ENCODE measurements at places on chromosomes 11 and 22.

DNA sequence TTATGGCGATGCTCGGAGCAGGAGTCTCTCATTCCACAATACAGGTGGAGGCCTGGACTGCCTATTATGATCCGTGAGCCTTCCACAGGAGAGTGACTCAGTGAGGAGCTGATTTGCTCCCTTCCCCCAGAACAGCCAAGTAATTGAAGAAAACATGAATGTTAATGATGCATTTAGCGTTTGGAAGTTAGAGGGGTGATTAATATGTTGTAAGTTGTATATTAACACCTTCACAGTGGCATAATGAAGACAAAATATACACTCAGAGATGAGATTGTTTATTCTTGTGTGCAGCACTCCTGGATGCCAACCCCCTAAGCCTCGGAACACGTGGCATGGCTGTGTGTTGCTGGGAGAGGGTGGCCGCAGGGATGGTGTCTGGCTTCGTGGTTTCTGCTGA is 98.6 kb downstream of the GRIK4 start:
- DNase-seq: no peak

- DNase-seq: no peak
Measured at GRCh38 chr11:1392111-1392510, 2.4 kb downstream of the BRSK2 start.

DNA sequence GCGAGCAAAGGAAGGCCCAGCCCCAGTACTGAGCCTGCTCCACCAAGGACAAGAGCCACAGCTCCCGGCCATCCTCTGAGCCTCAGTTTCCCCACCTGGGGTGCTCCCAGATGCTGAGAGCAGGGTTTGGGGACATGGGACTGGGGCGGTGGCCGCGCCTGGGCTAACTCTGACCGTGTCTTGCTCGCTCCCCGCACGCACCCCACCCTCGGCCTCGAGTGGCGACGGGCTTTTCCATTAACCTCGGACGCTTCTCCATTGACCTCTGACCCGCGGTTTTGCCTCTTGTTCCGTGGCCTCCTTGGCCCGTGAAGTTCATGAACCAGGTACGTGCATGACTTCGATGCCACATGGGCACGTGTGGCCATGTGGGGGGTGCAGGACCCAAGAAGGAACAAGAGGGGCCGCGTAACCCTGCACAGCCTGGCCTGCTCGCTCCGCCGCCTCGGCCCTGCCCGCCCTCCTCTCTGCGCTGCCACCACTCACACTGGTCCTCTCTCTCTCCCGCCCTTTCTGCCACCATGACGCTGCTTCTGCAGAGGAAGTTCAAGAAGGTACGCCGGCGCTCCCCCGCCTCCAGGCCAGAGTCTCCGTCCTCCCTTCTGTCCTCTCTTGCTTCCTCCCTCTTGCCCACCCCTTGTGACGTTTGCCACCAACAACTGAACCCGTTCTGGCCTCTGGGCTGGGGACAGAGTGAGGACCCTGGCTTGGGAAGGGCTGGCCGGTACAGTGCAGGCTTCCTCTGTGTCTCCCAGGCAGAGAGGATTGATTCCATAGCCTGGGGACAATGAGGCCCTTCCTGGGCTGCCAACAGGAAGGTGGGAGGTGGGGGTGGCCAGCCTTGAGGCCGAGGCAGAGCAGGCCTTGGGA is 6.9 kb downstream of the TNNT3 start:
- DNase-seq: no peak

DNA sequence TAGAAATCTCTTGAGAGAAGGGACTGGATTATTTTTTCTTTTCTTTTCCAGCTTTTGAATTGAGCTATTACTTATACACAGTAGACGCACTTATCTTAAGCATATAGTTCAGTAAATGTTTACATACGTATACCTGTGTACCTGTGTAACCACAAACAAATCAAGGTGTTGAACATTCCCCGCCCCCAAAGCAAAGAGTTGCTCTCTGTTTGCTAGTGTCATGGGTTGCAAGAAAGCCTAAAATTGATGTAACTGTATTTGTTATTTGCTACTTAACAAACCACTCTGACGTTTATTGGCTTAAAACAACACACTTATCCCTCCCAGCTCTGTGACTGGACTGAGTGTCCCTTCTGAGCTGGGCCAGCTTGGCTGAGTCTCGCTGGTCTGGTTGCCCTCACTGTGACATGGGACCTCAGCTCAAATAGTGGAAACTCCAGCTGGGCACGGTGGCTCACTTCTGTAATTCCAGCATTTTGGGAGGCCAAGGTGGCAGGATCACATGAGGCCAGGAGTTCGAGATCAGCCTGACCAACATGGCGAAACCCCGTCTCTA is 25.4 kb upstream of the CABP2 start:
- no peak for DNase-seq

- no peak for DNase-seq
Measured at GRCh38 chr11:34105957-34106504, 602 bp downstream of the NAT10 start.

DNA sequence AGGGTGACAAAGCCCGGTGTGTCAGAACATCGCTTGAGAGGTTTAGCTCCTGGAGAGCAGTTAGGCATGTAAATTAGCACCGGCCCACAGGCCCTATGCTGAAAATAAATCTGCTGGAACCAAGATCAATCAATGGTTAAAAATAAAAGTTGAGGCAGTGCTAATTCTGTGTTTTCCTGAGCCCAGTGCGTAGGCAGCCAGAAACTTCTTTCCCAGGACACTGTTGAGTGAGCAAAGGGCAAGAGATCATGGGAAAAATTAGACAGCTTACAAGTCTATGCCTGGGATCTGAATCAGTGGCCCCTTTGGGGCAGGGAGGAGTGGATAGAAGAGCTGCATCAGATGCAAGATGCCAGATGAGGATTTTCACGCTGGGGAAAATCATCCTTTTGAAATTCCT is 539.2 kb downstream of the BUD13 start:
- no peak for DNase-seq

GRCh38 chr22:47552024-47552423 is 789.6 kb downstream of the TBC1D22A start:
- DNase-seq: no peak

- DNase-seq: no peak
Measured at GRCh38 chr11:16610738-16611388, 127.6 kb upstream of the C11orf58 start.

GRCh38 chr11:112864672-112865071 is 96.5 kb upstream of the NCAM1 start:
- no peak for DNase-seq

DNA sequence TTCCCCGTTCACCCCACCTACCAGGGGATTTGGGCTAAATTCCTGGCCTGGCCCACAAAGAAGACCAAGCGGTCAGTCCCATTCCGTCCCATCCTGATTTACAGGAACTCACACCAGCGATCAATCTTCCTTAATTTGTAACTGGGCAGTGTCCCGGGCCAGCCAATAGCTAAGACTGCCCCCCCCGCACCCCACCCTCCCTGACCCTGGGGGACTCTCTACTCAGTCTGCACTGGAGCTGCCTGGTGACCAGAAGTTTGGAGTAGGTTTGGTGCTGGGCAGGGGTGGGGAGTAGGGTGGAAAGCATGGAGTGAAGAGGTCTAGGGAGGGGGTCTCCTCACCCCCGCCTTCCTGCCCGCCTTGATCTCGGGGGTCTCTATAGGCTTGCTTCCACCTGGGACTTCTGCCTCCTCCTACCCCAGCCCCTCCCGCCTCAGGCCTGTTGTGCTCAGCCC is at the start of gene SERPING1:
Gene SERPING1, plus strand, starts transcription at position 225 of the 455 bp plus-strand sequence. CDS start 586 bp downstream, outside the sequence.
- no peak for DNase-seq

DNA sequence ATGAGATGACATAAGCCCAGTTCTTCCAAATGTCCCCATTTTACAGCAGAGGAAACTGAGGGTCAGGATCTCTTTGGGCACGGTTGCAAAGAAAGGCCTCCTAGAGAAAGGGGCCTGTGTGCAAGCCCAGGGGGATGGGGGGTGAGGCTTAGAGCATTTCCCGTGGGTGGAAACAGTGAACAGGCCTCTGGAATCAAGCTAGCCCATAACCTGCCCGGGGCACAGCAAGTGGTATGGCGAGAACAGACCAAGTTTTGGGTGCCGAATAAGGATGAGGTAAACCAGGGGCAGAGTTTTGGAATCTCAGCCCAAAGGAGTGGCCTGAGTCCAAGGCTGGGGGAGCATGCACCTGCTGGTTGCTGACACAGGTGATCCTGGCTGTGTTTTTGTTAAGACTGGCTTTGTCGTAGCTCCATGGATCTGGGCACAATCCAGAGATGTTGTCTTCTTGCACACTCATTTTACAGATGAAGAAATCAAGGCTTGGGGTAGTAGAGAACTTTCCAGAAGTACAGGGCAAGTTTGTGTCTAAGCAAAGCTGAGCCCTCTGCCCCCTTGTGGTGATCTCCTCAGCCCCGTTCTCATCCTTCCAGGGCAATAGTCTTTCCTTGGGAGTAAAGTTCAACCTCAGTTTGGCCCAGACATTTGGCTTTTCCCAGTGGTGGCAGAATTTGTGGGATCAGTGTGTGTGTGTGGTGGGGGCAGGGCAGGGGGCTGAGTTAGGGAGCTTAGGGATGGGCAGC is 53.5 kb upstream of the MYEOV start:
- no peak for DNase-seq

DNA sequence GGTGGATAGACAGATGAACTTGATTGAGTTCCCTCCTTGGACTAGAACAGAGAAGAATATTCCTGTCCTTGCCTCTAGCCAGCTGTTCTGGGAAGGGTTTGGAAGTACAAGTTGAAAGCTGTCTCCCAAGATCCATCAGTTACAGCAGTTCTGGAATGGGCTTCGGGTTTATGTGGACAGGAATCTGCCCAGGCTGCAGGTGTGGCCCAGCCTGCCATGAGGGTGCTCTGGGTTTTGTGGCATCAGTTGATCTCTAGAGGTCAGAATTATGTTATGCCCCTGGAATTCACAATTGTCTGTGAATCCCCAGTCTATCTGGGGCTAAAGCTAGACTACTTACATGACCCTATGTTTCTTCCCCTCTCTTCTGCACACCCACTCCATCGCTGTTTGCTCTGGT is 4.9 kb upstream of the MICAL2 start:
- no peak for DNase-seq

- no peak for DNase-seq
Measured at GRCh38 chr11:128297805-128298204, 289.6 kb downstream of the ETS1 start.

GRCh38 chr22:38802671-38803121 is 8.8 kb upstream of the DNAL4 start:
- DNase-seq: no peak

GRCh38 chr22:44392446-44392921 is 79.7 kb upstream of the SHISAL1 start:
- DNase-seq: no peak

DNA sequence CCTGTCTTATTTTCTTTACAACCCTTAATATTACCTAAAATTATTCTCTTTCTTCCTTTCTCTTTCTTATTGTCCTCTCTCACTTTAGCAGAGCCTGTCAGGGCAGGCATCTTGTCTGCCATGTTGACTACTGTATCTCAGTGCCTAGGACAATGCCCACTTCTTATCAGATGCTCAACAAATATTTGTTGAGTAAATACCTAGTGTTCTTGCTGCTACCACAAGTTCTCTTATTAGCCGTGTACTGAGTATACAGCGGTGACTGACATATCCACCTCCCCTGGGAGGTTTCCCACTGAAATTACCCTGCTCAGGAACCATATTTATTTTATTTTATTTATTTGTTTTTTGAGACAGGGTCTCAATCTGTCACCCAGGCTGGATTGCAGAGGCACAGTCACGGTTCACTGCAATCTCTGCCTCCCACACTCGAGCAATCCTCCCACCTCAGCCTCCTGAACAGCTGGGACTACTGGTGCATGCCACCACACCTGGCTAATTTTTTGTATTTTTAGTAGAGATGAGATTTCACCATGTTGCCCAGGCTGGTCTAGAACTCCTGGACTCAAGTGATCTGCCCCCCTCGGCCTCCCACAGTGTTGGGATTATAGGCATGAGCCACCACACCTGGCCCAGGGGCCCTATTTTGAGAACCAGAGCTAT is 6.7 kb downstream of the HPX start:
- DNase-seq: no peak

GRCh38 chr11:48020092-48020755 is 39.9 kb downstream of the PTPRJ start:
- peak; percentile 40 for DNase-seq

DNA sequence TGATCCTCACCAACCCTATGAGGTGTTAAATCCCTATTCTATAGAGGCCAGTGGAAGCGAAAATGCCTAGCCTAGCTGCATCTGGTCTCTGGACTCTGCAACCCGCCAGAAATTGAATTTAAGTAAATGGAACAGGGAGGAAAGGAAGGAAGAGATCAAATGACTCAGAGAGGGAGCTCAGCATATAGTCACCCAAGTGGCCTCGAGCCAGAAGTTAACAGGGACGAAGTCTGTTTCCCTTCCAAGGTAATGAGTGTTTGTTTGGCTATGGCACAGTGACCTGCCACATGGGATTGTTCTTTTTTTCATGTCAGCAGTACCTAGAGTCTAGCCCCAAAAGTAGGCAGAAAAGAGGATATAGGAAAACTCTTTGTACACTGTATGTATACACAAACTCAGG is 66.3 kb downstream of the PAK1 start:
- DNase-seq: no peak

DNA sequence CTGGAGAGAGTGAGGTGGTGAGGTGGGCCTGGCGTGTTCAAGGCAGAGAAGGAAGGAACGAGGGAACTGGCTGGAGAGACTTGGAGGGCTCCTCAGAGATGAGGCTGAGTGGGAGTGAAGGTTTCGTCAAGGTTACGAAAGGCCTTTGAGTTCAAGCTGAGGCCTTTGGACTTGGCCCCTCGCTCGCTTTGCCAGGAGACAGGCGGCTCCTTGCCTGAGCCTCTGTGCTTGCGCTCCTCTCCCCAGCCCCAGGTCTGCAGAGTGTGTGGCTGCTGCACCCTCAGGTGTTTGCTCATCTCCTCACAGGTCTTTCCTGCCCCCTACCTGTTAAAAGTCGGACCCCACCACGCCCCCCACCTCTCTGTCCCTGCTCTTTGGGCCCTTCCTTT is 91.6 kb downstream of the ATXN10 start:
- DNase-seq: no peak

DNA sequence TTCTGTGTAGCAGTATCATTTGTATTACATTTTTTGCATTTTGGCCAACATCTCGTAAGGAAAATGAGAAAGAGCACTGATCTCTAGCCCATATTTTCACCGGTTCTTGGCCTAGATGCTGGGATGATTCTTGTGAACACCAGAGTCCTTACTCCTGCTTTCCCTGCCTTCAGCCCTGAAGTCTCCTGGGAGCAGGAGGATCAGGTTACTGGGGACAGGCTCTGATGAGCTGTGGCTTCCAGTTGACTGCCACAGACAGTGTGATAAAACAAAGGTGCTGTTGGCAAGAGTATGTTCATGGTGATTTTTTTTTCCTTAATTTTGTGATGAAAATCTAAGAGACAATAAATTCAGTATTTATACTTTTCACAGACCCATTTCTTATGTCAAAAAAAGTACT is 34.2 kb upstream of the ADSL start:
- DNase-seq: no peak

DNA sequence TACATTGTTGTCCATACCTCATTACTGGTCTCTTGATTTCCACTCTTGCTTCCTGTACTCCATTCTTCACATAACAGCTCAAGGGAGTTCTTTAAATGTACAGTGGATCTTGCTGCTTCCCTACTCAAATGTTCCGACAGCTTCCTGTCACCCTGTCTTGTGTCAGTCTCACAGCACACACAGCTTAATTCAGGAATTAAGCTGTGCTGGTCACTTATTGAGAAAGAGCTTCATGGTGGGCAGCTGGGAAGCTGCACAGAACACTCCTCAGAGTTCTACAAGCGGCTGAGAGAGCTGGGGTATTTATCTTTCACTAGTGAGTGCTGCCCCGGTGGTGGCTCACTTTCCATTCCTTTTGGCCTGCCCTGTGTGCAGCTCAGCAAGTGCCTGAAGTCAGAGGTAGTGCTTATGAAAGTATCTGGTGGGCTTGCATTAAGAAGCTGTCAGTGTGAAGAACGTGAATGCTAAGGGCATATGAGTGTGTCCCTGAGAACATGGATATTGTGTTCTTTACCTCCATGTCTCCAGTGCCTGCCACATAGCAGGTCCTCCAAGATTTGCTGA is 48.7 kb downstream of the KCNQ1OT1 start:
- DNase-seq: no peak
